ENCODE measurements at places on chromosomes 11 and 22.

DNA sequence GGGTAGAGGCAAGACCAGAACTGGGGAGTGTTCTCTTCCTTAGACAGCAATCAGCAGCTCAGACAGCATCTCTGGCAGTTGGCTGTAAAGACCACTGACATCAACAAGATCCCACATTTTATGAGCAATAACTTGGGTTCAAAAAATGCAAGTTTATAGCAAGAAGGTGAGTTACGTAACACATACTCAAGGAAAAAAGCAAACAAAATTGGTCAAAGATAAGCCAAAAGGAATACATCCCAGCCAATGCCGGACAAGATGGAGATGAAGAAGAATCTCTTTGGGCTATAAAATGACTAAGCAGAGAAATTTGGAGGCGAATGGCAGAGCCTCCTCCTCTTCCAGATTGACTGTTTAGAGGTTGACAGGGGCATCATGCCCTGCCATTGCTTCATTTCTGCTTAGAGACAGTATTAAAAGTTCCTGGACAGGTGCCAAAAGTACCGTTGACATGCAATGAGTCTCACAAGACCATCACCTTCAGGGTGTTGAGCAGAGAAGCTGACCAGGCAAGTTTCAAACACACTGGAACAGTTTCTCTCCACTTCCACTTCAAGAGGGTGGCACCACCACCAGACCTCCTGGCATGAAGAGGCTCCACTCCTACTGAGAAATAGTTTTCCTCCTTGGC is 55.9 kb downstream of the ENDOD1 start:
- no peak for DNase-seq

- no peak for DNase-seq
Measured at GRCh38 chr11:35967042-35967441, 23.2 kb downstream of the LDLRAD3 start.

DNA sequence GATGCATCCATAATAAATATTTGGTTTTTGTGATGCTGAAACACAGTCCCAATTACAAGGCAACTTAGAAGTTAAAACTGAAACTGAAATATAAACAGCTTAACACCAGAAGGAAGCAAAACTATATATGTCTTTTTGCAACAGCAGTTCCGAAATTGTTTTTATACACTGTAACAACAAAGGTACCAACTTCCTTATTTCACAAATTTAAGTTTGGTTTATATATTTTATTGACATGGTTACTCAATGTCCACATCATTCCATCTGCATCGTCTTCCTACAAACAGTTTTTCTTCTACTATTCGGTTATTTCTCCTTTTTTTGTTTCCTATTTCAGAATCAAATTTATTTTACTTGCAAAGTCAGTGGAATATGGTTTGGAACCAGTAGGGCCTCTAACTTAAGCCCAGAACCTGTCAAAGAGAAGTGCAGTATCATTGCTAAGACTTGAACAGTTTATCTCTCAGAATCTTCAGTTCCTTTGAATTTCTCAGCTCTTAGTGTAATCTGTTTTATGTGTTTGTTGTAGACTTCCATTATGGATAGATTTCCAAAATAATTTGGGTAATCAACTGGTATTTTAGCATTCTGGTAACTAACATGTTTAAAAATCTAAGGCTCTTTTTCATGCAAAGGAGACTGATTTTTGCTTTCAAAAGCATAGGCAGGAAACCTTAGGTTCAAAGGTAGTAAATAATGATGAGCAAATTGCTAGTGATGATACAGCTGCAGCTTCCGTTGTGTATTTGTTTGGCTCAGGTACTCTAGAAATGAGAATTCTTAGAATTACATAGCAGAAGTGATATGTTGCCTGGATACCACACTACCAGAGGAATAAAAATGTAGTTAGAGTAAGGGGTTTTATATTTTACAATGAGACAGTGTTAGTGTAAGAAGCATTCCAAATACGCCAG is 8.2 kb upstream of the HSPA8 start:
- DNase-seq, result no peak

DNA sequence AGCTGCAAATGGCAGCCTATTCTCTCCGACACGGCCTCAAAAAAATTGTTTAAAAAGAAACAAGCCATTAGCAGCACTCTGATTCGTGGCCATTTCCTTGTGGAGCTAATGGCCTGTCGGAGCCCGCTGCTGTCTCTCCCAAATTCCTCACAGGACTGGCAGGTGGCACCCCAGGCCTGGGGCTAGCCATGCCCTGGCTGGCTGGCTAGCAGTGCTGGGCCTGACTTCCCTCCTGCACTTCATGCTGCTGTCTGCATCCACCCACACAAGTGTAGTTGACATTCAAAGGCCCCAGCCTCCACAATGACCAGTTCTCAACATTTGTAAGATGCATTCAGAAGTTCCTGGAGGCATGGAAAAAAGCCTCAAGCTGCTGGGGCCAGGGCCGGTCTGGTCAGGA is 61.5 kb downstream of the SMCO4 start:
- DNase-seq, result no peak

GRCh38 chr11:45048313-45048841 is 97.7 kb upstream of the TP53I11 start:
- no peak for DNase-seq

- DNase-seq, result no peak
Measured at GRCh38 chr11:40290171-40290631, 1169.3 kb downstream of the LRRC4C start.

DNA sequence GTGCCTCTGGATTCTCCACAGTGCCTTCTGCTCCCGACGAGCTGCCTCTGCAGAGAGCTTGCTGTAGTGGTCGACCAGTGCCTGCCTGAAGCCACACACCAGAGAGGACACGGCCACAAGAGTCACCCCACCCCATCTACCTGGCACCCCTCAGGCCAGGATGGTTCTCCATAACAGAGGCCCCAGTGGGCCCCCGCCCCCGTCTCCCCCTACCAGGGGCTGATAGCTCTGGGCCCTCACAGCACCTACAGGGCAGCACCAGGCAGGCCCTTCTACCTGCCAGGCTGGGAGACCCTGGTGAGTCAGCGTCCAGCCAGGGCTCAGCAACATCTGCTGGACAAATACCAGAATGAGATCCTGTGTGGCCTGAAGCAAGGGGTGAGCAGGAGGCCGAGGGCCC is 21.7 kb downstream of the SELENOO start:
- DNase-seq, result no peak

- DNase-seq, result no peak
Measured at GRCh38 chr11:86673872-86674750, 1.7 kb upstream of the ME3 start.

GRCh38 chr11:64347193-64347867 is 7.3 kb downstream of the CCDC88B start:
- DNase-seq, result no peak

Measured in brain (organoid and tissue), 16 donors.